ENCODE measurements at places on chromosomes 1 and 21.
A peak's percentile ranks its signal among the peaks of the same experiment; 100 is the strongest.

DNA sequence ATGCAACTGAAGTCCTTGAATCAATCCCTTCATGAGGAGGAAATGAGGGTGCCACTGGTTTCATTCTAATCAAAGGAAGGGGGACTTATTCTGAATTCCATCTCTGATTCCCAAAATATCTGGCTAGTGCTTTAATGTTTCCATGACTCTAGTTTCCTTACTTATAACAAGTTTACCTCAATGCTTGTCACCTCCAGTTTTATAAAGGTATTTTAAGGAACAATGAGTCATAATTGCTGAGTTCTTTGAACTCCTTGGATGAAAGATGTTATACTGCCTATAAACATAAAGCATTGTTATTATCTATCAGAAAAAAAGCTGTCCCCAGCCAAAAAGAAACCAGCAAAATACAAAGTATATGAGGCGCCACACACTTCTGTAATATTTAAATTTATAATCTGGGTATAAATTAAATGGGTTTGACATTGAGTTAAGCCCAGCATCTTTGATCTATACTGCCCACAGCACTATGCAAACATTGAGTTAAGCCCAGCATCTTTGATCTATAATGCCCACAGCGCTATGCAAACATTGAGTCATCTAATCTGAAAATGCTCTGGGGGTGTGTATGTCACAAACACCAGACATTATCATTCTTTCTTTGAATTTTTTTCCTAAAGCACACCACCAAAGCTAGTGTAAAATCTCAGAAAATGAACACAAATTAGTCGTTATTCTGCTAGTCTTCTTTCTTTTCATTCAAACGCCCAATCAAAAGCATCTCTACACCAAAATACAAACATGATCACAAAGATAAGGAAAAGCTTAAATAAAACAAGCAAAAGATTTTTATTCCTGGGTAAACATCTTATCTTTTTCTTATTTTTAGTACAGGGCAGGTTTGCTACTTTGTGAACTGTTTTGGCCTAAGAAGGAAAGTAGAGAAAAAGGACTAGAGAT lies 11.5 kb upstream of the CXADR start:
- no peak for DNase-seq

- DNase-seq = no peak
Measured at GRCh38 chr1:156865258-156865657, 4.6 kb downstream of the NTRK1 start.

DNA sequence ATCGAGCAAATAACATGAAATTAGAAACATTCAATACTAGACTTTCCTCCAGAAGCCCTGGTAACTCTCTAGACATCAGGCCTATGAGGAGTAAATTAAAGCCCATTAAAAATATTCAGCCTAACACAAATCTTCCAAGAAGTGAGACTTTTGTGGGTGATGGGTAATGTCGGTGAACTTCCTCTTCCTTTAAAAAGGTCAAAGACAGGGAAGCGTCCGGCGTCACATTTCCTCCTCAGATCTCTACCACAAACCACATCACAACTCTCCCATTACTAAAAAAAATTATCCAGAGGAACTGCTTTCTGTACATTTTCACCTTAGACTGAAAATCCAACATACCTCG lies 1.4 kb downstream of the EIF4G3 start:
- DNase-seq = no peak

DNA sequence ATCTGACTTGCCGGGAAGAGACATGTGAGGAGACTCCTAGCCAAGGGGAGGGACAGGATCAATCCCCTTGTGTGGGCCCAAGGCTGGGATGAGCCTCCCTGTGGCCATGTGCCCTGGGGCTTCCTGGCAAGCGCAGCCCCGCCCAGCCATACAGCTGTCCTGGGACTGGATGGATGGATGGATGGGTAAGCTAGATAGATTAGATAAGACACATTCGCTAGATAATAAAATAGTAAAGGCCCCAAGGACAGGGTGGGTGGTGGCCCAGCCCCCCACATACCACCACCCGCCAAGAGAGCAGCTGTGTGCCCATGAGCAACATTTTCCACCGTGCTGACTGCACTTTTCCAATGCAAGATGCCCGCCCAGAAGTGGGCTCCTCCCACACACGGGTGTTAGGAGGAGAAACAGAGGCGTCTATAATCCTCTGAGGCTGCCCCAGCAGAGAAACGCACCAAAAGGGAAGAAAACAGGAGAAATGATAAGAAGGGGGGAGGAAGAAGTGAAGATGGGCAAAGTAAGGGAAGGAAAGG lies 25.1 kb downstream of the ZBTB17 start:
- no peak for DNase-seq

- no peak for DNase-seq
Measured at GRCh38 chr1:1099506-1100183, 16.2 kb downstream of the C1orf159 start.

DNA sequence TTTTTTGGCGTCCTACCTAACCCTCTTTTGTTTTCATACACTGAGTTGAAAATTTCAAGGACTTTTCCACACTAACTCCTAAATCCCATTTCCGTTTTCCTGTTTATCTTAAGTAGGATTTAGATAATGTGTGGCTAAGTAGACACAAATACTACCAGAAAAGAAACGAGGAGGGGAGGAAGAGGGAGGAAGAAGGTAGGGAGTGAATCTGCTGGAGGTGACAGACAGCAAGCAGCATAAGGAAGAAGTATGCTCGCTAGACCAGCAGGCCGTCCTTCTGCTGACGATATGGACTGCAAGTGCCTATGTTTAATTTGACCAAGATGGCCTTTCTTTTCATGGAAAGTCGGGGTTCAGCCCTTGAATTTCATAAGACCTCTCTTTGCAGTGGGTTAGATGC lies 256.9 kb upstream of the RAB4A start:
- no peak for DNase-seq

DNA sequence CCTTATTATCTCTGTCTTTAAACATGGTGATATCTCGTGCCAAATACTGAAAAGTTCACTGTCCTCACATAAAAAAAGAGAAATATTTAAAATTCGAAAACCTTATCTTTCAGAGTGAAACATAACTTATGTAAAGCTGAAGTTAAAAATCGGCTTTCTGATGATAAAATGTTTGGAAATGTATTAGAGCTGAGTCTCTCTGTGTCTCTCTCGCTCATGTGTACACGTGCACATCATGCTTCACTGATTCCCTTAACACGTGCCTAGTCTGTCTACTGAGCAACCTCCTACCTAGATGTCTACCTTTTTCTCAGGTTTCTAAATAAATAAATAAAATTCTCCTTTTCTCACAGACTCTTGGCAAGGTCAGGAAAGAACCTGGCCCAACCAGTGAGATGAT lies 17.1 kb downstream of the HHIPL2 start:
- DNase-seq = no peak

GRCh38 chr1:20640183-20640597 lies 6.9 kb downstream of the PINK1 start:
- peak; percentile 33 for DNase-seq

GRCh38 chr1:222931023-222931422 lies 116.2 kb downstream of the DISP1 start:
- no peak for DNase-seq

- DNase-seq = peak; percentile 33
Measured at GRCh38 chr1:212467843-212468482, 35.2 kb downstream of the NENF start.

- no peak for DNase-seq
Measured at GRCh38 chr1:168455764-168456163, 88.0 kb downstream of the XCL2 start.

GRCh38 chr1:7127322-7128075 lies 342.2 kb downstream of the CAMTA1 start:
- no peak for DNase-seq

- no peak for DNase-seq
Measured at GRCh38 chr1:101314244-101314643, 77.4 kb downstream of the S1PR1 start.

DNA sequence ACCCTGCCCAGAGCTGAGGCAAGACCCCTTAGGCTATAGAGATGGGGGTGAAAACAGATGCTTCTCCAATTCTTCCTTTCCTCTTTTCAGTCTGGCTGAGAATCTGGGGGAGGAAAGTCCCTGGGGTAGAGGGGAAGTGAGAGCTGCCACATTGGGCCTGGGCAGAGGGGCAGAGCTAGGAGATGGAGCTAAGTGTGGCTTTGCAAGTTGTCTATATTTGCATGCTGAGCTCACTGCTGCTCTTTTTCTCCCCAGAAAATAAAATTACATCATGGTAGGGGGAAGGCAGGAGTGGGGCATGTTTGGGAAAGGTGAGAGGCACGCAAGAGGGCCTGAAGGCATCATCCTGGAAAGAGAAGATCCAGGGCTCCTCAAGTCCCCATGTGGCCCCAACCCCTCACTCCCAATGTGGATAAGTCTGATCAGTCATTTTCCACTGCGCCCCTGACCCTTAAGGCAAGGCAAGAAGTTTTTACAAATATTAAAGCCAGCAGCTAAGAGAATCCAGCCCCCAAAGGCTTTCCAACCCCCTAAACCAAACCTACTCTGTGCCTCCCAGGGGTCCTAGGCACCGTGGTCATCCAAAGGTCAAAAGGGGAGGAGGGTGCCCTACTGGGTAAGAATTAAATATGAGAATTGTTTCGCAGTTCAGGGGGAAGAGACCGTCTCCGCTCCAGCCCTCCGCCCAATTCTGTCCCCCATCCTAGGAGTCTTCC lies 500 bp upstream of the PEA15 start:
- DNase-seq = no peak

GRCh38 chr1:3481836-3482375 lies 27.4 kb downstream of the ARHGEF16 start:
- no peak for DNase-seq

- DNase-seq = no peak
Measured at GRCh38 chr1:213050745-213051126, 305 bp upstream of the RPS6KC1 start.

DNA sequence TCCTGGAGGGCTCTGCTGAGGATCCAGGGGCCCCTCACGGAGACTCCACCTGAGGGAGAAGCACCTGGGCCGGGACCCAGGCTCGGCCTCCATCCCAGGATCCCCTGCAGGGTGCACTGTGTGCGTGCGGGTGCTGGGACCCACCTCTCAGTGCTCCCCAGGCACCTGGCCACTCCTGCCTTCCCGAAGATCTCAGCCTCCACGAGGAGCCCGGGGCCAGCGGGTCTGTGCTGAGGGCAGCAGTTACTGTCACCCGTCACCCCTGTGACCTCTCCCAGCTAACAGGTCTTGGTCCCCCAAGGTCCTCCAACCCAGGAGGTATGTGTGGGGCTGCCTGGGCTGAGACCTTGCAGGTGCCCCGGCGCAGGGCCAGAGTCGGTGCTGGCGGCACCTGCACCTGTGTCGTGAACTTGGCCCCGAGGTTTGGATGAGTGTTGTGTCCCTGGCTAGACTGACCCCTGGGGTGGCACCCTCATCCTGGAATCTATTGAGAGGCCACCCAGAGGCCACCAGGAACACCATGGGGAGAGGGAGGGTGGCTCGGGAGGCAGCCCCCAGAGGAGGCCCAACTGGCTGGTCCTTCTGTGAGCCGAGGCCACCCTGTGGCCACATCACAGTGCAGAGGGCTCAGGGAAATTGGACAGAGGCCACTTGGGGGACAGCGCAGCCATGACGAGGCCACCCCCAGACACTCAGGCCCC lies 17.7 kb downstream of the MORN1 start:
- no peak for DNase-seq

DNA sequence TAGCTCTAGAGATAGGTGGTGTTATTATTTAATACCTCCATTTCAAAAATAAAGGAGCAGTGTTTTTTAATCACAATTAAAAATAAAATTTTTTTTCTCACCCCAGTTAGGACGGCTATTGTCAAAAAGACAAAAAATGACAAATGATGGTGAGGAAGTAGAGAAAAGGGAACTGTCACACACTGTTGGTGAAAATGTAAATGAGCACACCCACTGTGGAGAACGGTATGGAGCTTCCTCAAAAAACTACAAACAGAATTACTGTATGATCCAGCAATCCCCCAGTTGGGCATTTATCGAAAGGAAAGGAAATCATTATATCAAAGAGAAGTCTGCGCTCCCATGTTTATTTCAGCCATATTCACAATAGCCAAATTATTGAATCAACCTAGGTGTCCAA lies 148.7 kb upstream of the NR5A2 start:
- no peak for DNase-seq

GRCh38 chr1:152902636-152903035 lies 5.7 kb upstream of the IVL start:
- DNase-seq = no peak

DNA sequence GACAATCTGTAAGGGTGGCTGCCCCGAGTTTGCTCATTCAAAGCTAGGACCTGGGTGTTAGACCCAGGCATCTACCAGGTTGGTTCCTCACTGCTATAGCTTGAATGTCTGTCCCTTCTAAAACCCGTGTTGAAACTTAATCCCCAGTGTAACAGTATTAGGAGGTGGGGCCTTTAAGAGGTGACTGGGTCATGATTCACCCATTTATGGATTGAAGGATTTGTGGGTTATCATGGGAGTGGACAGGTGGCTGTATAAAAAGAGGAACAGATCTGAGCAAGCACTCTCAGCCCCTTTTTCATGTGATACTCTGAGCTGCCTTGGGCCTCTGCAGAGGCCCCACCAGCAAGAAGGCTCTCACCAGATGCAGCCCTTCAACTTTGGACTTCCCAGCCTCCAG lies 29.4 kb downstream of the PSMG1 start:
- DNase-seq = no peak

- DNase-seq = no peak
Measured at GRCh38 chr1:218439541-218440295, 94.6 kb downstream of the TGFB2 start.

GRCh38 chr1:36304521-36304920 lies 1.6 kb upstream of the SH3D21 start:
- no peak for DNase-seq

DNA sequence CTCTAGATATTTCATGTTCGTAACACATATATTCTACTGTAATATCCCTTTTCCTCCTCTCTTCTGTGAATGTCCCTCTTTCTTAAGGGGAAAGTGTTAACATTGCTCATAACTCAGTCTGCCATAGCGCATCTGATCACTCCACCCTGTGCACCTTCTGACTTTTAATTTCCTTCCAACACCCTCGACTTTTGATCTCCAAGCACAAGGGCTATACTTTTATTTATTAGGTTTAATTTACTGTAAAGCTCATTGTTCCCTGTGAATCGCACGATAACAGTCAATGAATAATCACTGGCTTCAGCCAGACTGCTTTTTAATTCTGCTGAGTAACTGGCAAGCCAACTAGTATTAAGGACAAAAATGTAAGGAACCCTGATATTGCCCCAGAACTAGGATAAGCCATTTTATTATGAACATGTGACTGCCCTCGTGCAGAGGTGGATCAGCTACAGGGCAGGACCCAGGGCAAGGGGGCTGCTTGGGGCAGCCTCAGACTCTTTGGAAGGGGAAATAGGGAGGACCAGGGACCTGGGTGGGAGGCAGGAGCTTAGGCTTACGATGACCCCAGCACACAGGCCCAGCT lies 2.6 kb upstream of the ETS2 start:
- no peak for DNase-seq

- no peak for DNase-seq
Measured at GRCh38 chr1:32106663-32107275, 1.1 kb upstream of the KPNA6 start.

DNA sequence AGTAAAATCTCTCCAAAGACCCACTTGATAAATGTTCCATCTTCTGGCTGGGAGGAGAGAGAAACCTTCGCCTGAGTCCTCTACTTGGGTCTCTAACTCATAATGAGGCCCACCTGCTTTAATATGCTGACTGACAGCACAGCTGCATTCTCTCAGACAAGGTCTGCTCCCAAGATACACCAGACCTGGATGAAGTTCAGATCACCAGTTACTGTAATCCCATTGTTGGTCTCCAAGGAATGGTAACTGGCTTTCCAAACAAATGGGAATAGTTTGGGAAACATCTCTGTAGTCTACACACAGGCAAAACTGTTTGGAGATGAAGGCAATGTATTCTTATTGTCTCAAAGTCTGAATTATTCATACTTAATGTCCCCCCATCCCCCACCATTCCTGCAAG lies 27.9 kb upstream of the COL24A1 start:
- no peak for DNase-seq

- DNase-seq = no peak
Measured at GRCh38 chr1:157597959-157598667, at the start of gene FCRL4. Gene FCRL4, minus strand, starts transcription at chr1:157598085. Its CDS starts 141 bp downstream, at chr1:157597944.

All from SK-N-DZ (cell line).